Common myeloid progenitor, CD34-positive (primary cell): ENCODE measurements at places on chromosomes 7 and 10.

GRCh38 chr10:59575269-59575668 lies 134.4 kb downstream of the SLC16A9 start:
- H3K4me1 ChIP-seq = no peaks in the 10 kb centered on the region
- H3K4me3 ChIP-seq = no peak overlapping the region
- H3K27me3 ChIP-seq = no peaks in the 10 kb centered on the region
- DNase-seq = no peak
- no peak overlapping the region for H3K27ac ChIP-seq

DNA sequence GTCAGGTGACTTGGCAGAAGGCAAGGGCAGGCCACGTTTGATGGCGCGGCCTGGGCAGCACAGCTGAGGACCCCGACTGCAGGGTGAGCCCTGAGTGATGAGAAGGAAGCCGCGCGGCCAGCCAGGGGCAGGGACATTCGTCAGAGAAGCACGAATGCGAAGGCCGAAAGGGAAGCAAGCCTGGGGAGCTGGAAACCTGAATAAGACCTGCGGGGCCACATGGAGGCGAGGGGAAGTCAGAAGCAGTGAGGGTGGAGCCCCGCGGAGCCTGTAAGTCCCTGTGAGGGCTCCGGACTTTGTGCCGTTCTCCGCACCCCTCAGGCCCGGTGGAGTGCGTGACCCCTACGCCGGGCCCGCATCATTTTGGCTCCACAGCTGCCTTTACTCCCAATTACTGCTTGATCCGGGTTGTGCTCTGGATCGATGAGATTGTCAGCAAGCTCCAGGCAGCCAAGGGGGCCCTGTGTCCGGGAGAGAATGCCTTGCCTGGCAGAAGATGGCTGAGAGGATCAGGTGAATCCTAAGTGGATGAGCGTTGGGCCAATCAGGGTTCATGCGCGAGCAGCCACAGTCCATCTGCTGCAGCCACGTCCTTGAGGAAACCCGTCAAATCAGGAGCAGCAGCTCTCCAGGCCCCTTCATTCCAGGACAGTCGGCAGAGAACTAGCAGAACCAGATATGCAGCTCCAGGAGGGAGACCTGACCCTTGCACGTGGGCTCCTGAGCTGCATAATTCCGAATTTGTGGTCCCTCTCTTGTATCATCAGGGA lies 293.3 kb upstream of the SHH start:
- H3K4me3 ChIP-seq = no peak overlapping the region
- no peaks in the 10 kb centered on the region for H3K4me1 ChIP-seq
- H3K27ac ChIP-seq = no peak overlapping the region
- DNase-seq = no peak

GRCh38 chr7:100967292-100967863 lies 2.0 kb upstream of the MUC12 start:
- H3K27me3 ChIP-seq = peaks cover 80% of the 10 kb centered on the region
- H3K4me3 ChIP-seq = no peak overlapping the region
- H3K4me1 ChIP-seq = peaks cover 18% of the 10 kb centered on the region
- no peak for DNase-seq
- no peaks in the 10 kb centered on the region for H3K36me3 ChIP-seq

- no peaks in the 10 kb centered on the region for H3K36me3 ChIP-seq
- DNase-seq = no peak
- no peaks in the 10 kb centered on the region for H3K27me3 ChIP-seq
- H3K4me1 ChIP-seq = no peaks in the 10 kb centered on the region
Observed at GRCh38 chr7:157428554-157428945, 91.7 kb downstream of the DNAJB6 start.

DNA sequence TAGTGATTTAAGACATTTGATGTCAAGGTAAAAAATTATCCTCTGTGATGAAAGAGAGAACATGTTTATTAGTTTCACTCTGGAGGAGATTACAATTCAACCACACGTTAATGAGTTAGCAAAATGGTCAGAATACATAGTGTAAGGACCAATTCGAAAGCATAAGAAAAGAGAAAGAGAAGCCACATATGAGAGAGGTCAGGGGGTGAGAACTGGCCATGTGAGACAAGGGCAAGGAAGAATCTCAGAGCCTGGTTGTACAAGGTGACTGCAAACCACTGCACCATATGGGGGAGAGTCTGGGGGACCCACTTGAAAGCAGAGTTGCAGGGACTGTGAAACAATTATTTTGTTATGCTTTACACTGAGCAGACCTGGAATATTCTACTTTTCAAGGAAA lies 27.7 kb upstream of the BET1 start:
- DNase-seq = no peak
- H3K27ac ChIP-seq = no peak overlapping the region
- no peaks in the 10 kb centered on the region for H3K36me3 ChIP-seq
- H3K4me3 ChIP-seq = no peak overlapping the region
- H3K27me3 ChIP-seq = no peaks in the 10 kb centered on the region
